Activated CD8-positive, alpha-beta memory T cell treated with anti-CD3 and anti-CD28 coated beads, Interleukin-2, amount 50 U/mL, for 4 hours (primary cell): ENCODE measurements at places on chromosomes 2 and 18.

DNA sequence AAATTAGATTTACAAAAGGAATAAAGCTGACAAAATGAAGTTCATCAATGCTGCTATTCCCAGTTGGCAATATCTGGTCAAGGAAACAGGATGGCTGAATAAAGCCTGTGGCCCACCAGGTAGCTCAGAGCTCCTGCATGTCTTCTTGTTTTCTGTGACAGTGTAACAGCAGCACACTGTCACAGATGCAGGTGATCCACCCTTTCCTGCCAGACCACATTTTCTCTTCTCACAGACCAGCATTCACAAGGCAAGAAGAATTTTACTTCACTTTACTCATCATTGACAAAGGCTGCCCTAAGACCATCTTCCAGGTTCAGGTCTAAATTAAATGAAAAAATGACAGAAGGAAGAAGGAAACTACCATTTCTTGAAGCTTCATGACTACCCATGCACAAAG is 166.2 kb upstream of the MEIS1 start:
- DNase-seq: no peak

DNA sequence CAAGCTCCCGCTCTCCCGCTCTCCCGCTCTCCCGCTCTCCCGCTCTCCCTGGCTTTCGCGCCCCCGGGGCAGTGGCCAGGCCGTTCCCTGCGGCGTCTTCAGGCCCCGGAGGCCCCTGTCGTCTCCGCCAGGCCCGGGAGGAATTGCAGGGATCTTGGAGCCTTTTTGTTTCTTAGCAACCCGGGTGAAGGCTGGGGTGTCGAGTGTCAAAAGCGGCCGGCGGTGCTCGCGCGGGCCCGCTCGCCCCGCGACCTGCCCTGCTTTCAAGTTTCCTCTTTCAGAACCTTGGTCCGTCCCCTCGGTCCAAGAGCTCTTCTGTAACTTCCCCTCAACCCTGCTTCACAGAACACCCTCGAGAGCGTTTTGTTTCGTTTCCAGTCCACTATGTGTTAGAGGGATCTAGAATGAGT is 1.4 kb downstream of the RNF138 start:
- DNase-seq: peak; percentile 24

- no peak for DNase-seq
These were observed 281.1 kb upstream of the SLC14A2 start for GRCh38 chr18:45334191-45334590.

DNA sequence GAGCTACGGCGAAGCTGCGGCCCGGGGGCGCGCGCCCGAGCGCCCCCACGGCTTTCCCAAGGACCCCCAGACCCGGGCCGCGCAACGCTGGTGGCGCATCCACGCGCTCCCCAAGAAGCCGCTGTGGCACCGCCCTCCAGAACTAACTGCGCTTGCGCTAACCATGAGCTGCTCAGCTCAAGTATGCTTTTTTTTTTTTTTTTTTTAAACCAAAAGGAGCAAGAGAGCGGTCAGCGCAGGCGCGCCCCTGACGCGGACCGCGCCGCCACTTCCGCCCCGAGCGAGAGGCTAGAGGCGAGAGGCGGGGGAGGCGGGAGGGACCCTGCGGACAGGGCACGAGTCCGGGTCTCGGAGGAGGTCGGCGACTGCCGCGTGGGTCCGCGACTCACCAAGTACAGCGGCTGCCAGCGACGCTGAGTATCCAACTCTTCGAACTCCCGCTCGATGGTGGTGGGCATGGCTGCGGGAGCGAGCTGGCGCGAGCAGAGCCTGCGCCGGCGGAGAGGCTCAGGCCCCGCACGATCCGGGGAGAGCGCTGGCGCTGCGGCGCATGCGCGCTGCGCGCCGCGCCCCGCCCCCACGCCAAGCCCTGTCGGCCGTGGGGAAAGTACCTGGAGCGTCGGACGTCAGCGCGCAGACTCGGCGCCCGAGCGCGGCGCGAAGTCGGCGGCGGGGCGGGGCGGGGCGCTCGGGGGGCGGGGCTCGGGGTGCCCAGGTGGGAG is at the start of gene PTPN2:
TSS of gene PTPN2 (minus strand) at position 554 of the 722 bp plus-strand sequence. CDS start at position 458, 96 bp downstream.
- DNase-seq: peak; percentile 89
